ENCODE measurements at places on chromosomes 11 and 22.

DNA sequence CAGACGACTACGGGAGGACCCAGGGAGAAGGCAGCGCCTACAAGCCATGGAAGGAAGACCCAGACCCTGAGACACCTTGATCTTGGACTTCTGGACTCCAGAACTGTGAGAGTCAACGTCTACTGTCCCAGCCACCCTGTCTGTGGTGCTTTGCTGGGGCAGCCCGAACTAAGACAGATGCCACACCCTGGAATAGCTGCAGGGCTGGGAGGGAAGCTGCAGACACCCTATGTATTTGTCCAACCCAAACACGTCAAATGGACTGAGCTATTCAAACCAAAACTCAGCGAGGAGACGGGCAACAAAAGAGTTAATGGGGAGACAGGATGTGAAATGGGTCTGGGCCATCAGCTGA, 169.3 kb downstream of the CTTN start:
- peaks cover 12% of the 10 kb centered on the region for H3K4me1 ChIP-seq
- H3K4me3 ChIP-seq = no peak overlapping the region
- no peaks in the 10 kb centered on the region for H3K27me3 ChIP-seq
- peak overlapping the region; percentile 55 for H3K27ac ChIP-seq

GRCh38 chr22:18078329-18079041, 695 bp downstream of the PEX26 start:
- H3K4me3 ChIP-seq = peak overlapping the region; percentile 96
- H3K27me3 ChIP-seq = no peaks in the 10 kb centered on the region
- H3K4me1 ChIP-seq = peaks cover 13% of the 10 kb centered on the region
- H3K27ac ChIP-seq = peak overlapping the region; percentile 78
- no peak for DNase-seq

- no peak for DNase-seq
- no peak overlapping the region for H3K4me3 ChIP-seq
- H3K27ac ChIP-seq = no peak overlapping the region
- H3K27me3 ChIP-seq = no peaks in the 10 kb centered on the region
- peaks cover 36% of the 10 kb centered on the region for H3K4me1 ChIP-seq
These were observed 43.7 kb downstream of the MAML2 start for GRCh38 chr11:96299155-96299888.

DNA sequence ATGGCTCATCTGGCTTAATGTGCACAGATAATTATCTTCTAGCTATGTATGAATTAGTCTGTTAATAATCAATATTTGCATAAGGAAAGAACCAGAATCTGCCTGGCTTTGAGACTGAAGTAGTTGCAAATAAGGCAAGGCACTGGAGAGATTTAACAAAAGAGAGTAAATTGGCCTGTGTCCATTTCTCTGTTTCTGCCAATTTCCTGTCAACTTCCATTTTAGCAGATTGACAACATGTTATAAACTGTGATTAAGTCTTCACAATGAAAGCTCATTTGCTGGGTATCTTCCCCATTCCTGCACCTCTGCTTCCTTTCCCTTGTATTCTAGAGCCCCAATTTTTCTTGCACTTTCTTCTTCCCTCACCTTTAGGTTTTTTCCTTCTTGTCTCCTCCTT, 5.3 kb upstream of the TMEM123 start:
- no peak overlapping the region for H3K27ac ChIP-seq
- no peaks in the 10 kb centered on the region for H3K27me3 ChIP-seq
- peak; percentile 64 for DNase-seq

DNA sequence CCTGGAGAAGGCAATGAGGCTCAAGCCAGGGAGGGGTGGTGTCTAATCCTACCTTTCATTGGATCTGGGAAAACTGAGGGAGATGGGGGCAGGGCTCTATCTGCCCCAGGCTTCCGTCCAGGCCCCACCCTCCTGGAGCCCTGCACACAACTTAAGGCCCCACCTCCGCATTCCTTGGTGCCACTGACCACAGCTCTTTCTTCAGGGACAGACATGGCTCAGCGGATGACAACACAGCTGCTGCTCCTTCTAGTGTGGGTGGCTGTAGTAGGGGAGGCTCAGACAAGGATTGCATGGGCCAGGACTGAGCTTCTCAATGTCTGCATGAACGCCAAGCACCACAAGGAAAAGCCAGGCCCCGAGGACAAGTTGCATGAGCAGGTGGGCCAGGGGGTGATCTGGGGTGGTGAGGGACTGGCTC, at the start of gene FOLR1:
Gene FOLR1 (plus strand): TSS at position 180 of the 421 bp plus-strand sequence. CDS start 34 bp downstream, at position 214.
- no peak for DNase-seq
- no peaks in the 10 kb centered on the region for H3K27me3 ChIP-seq
- H3K36me3 ChIP-seq = no peaks in the 10 kb centered on the region
- peak within 1 kb of the TSS; percentile 1 for H3K4me3 ChIP-seq

- H3K4me3 ChIP-seq = no peak overlapping the region
- H3K4me1 ChIP-seq = no peaks in the 10 kb centered on the region
- no peaks in the 10 kb centered on the region for H3K27me3 ChIP-seq
- no peak overlapping the region for H3K27ac ChIP-seq
- no peak for DNase-seq
These were observed 70.3 kb upstream of the BDNF start for GRCh38 chr11:27770576-27770975.

DNA sequence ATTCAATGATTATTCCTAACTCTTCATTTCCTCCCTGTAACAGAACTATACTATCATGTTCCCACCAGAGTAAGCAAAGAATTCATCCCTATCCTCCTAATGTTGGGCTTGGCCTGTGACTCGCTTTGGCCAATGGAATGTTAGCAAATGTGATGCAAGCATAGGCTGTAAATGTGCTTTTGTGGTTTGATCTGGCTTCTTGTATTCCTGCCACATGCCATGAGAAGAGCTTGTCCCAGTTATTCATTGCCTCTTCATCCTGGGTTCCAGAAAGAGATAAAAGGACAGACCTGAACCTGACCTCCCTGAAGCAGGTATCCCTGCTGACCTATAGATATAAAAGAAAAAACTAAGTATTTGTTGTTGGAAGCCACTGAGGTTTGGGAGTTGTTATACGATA, 51.0 kb downstream of the SYTL2 start:
- DNase-seq = no peak
- H3K36me3 ChIP-seq = no peaks in the 10 kb centered on the region
- no peak overlapping the region for H3K27ac ChIP-seq
- H3K27me3 ChIP-seq = no peaks in the 10 kb centered on the region

- peak overlapping the region; percentile 45 for H3K4me3 ChIP-seq
- H3K36me3 ChIP-seq = no peaks in the 10 kb centered on the region
- H3K4me1 ChIP-seq = peaks cover 18% of the 10 kb centered on the region
These were observed 1.5 kb downstream of the TCIRG1 start for GRCh38 chr11:68040101-68040956.

DNA sequence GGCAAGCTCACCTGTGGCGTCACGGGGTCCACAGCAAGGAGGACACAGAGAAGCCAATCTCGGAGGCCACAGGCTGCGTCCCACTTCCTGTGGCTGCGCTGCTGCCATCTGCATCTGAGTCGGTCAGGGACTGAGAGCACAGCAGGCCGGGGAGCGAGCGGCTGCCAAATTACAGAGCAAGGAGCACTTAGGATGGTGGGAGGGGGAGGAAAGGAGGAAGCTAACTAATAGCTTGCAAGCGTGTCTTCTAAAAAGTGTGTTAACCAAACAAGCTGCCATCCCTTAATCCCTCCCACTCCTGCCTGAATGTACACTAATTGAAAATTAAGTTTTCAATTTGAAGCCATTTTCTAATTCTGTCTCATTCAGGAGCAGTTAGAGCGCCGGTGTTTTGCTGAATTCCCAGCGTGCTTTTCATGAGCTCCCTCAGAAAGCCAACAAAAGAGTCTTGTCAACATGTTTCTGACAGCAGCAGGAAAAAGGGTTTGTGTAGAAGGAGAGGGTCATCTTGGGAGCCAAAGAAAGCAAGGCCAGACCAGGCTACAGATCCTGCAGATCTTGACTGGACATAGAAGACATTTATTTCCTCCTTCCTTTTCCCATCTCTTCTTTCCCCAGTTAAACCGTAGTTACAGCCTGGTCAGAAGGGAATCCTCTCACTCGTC, 42.4 kb upstream of the API5 start:
- H3K4me3 ChIP-seq = no peak overlapping the region
- H3K27me3 ChIP-seq = no peaks in the 10 kb centered on the region
- DNase-seq = peak; percentile 82
- H3K27ac ChIP-seq = peak overlapping the region; percentile 26

DNA sequence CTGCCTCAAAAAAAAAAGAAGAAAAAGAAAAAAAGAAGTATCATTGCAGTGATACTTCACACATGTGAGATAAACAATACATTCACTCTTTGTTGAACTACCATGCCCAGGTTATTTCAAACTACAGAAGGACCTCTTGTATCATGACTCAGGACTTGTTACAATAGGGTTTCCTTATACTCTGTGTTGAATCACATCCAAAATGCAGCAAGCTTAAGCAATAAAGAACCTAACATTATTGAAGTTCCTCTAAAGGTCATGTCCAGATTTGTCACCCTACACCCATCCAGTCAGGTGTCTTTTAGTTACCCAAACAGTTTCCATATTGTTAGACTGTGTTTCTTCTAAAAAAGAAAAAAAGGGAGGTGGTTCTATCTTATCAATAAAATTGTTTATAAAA, 26.9 kb upstream of the ALKBH3 start:
- H3K36me3 ChIP-seq = no peaks in the 10 kb centered on the region
- H3K4me3 ChIP-seq = no peak overlapping the region
- H3K27me3 ChIP-seq = no peaks in the 10 kb centered on the region
- no peak for DNase-seq
- H3K4me1 ChIP-seq = no peaks in the 10 kb centered on the region
- H3K27ac ChIP-seq = no peak overlapping the region

DNA sequence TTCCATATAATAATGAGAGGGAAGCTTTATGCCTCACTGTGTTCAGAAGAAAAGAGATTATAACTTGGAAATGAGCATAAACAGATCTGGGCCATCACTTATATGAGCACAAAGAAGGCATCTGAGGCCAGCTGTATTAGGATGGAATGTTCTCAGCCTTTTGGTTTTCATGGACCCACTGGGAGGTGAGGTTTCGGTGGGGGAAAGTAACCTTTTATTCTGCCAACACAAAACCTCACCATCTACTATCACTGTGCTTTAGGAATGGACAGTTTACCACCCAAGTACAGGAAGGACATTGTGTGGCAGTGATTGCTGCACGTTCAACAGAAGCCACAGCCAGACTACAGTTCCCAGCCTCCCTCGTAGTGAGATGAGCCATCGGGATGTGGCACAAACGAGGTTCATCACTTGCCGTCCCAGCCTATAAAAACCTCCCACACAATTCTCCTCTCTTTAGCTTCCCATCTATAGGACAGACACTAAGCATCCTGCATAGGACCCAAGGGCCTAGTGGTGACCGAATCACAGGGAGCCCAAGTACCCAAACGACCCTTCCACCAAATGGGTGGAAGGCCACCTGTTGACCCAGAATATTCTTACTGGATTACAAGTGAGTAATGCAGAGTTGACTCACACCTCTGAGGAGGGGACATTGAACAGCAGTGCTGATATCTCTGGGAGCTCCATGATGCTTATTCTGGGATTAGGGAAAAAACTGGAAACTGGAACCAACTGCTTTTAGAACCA, 121.5 kb upstream of the RAG2 start:
- H3K27ac ChIP-seq = no peak overlapping the region
- H3K36me3 ChIP-seq = no peaks in the 10 kb centered on the region
- H3K4me3 ChIP-seq = no peak overlapping the region
- DNase-seq = no peak

DNA sequence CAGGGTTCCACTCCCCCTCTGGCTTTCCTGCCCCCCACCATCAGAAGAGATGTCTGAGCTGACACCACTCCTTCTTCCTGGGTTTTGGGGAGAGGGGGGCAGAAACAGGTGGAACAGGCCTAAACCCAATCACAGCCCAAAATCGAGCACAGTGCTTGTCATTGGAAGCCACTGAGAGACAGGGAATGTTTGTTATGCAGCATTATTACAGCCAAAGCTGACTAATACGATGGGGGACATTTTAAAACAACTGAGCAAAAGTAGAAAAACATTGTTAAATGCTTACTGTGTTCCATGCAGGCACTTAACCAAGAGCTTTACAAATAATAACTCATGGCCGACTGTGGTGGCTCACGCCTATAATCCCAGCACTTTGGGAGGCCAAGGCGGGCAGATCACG, 32.5 kb upstream of the RTL6 start:
- no peak overlapping the region for H3K27ac ChIP-seq
- H3K27me3 ChIP-seq = no peaks in the 10 kb centered on the region
- no peak overlapping the region for H3K4me3 ChIP-seq
- no peaks in the 10 kb centered on the region for H3K36me3 ChIP-seq

GRCh38 chr11:57491371-57492061, 24.0 kb downstream of the SLC43A1 start:
- peaks cover 28% of the 10 kb centered on the region for H3K36me3 ChIP-seq
- no peak overlapping the region for H3K4me3 ChIP-seq
- no peaks in the 10 kb centered on the region for H3K4me1 ChIP-seq
- no peak for DNase-seq
- H3K27ac ChIP-seq = no peak overlapping the region

DNA sequence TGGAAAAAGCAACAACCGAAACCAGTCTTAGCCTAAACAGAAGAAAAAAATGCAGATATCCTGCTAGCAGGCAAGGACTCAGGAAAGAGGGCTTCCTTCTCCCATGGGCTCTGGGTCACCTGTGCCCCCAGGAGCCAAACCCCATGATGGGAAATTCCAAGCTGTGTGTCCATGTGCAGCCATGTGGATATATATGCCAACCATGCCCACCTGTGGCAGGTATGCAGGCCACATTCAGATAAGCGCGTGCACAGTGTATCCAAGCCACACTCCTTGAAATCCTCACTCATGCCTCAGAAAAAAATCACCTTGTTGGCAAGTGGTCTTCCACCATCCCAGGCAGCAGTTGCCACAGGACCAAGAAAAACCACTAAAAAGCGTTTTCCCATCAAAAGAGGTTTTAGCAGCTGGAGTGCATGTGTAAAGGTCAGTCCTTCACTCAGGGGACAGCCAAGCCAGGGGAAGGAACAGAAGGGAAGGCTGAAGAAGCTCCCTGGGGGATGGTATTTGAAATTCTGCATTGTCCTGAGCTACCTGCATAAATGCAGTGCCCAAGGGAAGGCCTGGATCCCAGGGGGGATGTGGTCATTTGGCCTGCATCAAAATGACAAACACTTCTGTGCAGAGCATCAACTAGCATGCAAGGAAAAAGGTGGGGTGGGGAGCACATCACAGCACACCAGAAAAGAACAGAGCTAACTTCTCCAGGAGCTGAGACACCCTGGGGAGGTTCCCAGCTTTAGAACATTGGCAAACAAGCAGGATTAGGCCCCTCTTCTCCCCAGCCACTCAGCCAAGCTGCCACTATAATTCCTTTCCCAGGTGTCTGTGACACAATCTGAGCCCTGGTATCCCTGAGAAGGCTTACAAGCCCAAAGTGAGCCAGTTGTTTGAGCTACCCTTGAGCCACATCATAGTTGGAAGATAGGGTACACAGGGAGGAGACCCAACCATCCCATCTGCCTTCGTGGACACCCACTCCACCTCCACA, 76.2 kb downstream of the GALNT18 start:
- H3K4me1 ChIP-seq = no peaks in the 10 kb centered on the region
- H3K27me3 ChIP-seq = no peaks in the 10 kb centered on the region
- no peak overlapping the region for H3K27ac ChIP-seq
- H3K4me3 ChIP-seq = no peak overlapping the region

DNA sequence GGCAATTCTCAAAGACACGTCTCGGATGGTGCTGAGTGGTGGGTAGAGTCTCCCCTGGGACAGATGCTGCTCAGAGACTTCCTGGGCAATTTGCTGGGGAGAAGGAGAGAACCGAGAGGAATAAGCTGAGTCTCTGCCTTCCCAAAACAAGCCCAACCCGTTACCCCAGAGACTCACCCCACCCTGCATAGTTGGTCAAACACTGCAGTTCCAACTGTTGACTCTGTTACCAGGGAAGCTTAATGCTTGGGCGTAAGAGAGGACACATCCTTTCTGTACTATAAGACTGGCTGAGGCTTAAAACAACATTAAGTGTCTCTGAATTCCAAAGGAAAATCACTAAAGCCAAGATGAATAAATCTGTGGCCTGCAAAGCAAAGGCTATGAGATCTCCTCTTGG, 68.1 kb downstream of the CCDC81 start:
- no peaks in the 10 kb centered on the region for H3K36me3 ChIP-seq
- no peaks in the 10 kb centered on the region for H3K27me3 ChIP-seq
- DNase-seq = no peak
- H3K27ac ChIP-seq = no peak overlapping the region
- H3K4me1 ChIP-seq = no peaks in the 10 kb centered on the region
